ENCODE measurements at places on chromosomes 4 and X.

GRCh38 chrX:137033774-137034507 lies at the start of gene GPR101:
Gene GPR101, minus strand, starts transcription at chrX:137033995. Its CDS starts 2,321 bp downstream, at chrX:137031674.
- no peak for DNase-seq

DNA sequence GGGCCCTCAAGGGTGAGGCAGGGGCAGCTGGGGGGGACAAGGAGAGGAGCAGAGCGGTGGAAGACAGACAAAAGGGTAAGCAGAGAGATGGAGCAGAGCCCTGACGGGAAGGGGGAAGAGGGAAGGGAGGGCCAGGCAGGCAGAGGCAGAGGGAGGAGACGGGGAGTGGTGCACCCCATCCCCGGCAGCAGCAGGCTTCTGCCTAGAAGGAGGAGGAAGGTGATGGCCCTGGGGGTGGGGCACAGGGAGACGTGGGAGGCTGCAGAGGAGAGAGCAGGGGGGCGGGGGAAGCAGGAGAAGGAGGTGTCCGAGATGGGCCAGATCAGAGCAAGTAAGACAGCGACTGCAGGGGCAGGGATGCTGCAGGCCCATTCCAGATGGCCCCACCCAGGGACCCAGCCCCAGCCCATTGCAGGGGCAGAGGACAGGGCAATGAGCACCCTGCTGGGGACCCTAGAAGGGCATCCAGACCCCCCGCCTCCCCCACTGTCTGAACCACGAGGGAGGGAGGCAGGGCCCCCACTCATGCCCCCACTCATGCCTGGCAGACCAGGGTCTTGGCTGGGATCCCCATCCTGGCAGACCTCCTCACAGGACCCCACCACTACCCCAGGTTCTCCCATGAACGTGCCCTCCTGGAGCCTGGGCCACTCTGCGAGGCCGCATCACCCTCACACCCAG lies 2.7 kb downstream of the L1CAM start:
- DNase-seq, result no peak

GRCh38 chr4:117429506-117429905 lies 344.1 kb upstream of the TRAM1L1 start:
- DNase-seq, result no peak

DNA sequence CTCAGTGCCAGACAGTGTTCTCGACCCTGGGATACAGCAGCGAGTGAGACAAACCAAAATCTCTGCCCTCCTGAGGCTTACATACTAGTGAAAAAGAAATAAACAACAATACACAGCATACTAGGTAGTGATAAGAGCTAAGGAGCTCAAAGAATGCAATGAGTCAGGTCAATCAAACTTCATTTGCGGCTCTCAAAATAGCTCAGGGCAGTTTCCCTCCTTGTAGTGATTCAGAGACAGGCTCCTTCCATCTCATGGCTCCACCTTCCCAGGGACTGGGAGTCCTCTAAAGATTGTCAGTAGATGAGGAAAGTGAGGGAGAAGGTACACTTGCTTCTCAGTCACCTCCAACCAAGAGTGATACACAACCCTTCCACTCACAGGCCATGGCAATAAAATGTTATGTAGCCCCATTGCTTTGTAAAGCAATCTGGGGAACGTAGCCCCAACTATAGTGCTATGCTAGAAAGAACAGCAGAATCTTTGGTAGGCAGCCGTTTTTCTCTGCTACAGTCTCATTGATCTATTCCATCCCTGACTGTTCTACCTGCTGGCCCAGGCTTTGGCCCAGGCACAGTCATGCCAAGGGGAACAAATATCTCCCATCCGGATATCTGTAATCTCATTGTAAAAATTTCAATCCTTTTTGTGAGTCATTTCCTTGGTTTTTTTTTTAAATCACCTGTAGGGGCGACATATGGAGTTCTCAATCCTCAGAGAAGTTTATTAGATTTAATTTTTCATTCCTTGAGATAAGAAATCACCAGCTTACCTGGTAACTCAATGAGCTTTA lies 183.1 kb upstream of the S100G start:
- DNase-seq, result peak; percentile 38

- DNase-seq, result no peak
These were observed 15.6 kb downstream of the DGKQ start for GRCh38 chr4:957581-958313.

DNA sequence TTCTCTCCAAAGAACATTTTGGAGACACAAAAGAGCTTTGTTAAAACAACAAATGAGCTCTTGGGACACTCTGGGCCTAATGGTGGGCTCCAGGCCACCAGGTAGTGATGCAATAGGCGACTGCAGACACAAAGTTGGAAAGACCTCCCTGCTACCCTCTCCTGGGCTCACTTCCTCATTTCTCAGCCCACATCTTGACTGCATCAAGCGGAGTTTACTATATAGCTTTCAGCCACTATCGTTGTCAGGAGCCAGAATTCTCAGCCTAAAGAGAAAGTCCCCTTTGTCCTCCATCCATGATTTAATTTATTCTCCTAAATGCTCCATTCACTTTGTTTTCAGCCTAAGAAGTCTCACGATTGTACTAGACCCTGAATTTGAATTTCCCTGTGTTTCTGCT lies 114.9 kb downstream of the EFHC2 start:
- DNase-seq, result no peak

DNA sequence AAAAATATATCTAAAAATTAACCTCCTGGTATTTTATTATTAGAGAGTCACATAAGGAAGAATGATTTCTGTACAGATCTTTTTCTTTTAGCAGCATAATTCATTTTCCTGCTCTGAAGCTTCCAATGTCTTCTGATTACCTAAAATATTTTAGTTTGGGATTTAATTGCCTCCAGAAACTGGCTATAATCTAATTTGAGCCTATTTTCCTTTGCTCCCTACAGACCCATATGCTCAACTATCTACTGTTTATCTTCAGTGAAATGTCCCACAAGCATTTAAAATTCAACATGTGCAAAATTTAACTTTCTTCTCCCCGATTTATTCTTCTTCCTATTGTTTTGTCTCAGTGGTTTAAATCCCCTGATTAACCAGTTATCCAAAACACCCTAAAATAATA lies 29.1 kb downstream of the NPY2R start:
- DNase-seq, result no peak

GRCh38 chr4:108783665-108784463 lies 21.0 kb upstream of the ETNPPL start:
- DNase-seq, result peak; percentile 17

DNA sequence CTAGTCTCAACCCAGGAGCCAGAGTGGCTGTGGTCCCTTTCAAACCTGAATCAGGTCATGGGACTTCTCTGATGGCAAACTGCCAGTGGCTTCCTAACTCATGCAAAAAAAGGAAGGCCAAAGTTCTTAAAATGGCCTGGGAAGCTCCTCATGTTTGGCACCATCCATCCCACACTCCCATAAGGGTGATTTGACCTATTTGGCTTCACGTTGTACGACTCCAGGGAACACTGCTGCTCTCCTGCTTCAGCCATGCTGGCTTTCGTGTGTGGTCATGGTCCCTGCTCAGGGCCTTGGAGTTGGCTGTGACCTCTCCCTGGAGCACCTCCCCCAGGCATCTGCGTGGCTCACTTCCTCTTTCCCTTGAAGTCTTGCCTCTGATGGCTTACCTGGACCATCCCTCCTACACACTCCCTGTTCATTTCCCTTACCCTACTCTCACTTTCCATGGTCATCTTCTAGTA lies 12.8 kb upstream of the TMSB4X start:
- no peak for DNase-seq

DNA sequence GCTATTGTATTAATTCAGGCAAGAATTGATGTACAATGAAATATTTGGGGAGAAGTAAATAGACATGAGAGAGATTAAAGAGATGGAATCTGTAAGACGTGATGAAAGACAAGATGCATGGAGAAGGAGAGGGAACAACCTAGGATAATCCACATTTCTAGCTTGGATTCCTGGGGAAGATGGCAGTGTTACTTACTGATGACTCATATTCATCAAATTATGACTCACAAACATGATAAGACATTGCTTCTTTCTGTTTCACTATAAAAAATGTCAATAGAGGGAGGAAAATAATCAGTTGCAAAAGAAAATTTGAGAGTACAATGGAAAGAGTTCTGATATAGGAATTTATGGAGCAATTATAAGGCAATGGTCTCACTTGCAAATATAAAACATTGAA lies 104.1 kb upstream of the BMP3 start:
- DNase-seq, result peak; percentile 10

- no peak for DNase-seq
These were observed 119.2 kb downstream of the DDX53 start for GRCh38 chrX:23118890-23119527.

- DNase-seq, result no peak
These were observed 9.0 kb upstream of the MEPE start for GRCh38 chr4:87823724-87824123.

- DNase-seq, result no peak
These were observed 242.4 kb downstream of the BMPR1B start for GRCh38 chr4:95000076-95000648.

- DNase-seq, result peak; percentile 54
These were observed 11.6 kb downstream of the VEGFC start for GRCh38 chr4:176780995-176781738.

DNA sequence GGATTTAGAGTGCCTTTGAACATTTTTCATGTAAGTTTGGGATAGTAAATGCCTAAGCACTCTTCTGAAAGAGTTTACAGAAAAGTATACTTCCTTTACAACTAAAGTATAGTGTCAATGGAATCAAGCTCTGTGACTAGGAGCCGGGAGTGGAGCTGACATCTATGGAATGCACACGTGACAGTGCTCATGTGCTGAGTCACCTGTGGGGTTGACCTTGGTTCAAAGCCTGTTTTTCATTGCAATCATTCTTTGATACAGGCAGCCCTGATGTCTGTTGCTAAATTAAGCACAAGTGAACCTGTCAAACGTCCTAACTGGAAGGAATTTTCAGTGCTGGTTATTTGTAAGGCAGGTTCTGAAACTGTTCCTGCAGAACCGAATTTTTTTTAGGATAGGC lies 82.5 kb downstream of the GPAT3 start:
- DNase-seq, result peak; percentile 84

- DNase-seq, result peak; percentile 44
These were observed 52.8 kb upstream of the PPP3CA start for GRCh38 chr4:101400096-101400495.

GRCh38 chr4:1862055-1862911 lies 6.3 kb upstream of the LETM1 start:
- DNase-seq, result no peak

- no peak for DNase-seq
These were observed 680.8 kb upstream of the FAM241A start for GRCh38 chr4:111464251-111465045.

DNA sequence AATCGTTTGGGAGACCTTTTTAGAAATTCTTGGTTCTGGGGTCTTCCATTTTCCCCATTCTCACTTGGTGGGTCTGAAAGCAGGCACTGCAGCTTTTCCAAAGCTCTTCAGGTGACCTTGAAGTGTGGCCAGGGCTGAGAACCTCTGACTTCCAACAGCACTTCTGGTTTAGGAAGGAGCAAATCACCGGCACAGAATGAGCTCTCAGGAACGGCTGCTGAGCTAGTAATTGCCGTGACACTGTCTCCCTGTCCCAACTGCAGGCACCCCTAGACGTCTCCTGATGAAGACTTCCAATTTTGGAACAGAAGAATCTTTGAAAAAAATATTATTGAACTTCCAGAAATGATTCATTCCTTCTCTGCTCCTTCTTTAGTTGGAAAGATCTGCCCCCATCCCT lies 31.3 kb downstream of the CD38 start:
- no peak for DNase-seq

DNA sequence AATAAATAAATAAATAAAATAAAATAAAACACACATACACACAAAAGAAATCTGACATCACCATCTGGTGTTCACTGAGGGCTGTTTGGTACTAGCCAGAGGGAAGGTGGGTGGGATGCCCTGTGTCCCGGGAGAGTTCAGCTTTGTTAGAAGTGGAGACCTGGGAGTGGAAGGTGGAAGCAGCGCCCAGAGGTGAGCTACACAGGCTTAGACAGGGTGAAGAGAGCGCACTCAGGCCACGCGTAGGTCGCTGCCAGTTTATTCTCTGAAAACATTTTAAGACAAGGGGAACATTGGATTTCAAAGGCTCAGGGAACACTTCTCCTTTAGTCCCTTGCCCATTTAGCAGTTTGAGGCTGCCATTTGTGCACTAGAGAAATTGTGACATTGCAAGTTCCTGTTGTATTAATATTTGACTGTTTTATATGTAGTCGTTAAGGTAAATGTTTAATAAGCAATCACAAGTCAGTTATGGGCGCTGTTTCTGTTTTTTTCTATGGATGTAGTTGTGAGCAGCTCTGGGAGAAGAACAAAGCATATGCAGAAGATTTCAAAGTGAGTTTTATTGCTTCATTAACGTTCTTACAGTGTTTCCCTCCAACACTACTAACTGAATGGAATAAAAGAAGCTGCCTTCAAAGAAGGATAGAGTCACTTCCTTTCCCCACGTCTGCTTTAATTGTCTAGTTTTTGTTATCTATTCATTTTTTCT lies 405.5 kb upstream of the NR3C2 start:
- no peak for DNase-seq

DNA sequence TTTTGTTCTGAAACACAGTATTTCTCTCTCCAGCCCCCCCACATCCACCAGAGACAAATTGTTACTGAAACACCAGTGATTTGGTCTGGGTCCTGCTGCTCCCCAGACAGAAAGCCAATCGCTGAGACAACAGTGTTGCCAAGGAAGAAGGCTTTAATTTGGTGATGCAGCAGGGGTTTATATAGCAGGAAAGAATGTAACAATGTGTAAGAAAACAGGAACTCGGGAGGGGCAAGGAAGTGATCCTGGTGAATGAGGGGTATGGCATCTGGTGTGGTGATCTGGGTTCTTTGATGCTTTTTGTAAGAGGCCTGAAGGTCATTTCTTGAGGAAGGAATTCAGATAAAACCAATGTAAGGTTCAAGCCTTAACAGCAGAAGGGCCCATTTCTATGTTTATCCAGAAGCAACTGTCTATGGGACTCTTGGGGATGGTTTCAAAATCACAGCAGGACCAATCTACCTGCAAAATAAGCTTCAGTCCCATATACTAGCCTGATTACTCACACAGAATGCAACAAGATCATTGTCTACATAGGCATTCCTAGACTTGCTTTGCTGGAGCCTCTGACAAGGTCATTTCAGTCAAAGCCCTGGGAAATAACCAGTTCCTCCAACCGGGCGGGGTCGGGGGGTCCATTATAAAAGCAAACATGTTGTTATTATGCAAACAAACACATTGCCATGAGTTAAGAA lies 445.2 kb upstream of the ZFP42 start:
- DNase-seq, result peak; percentile 40

GRCh38 chrX:1072637-1073377 lies 139.6 kb downstream of the CRLF2 start:
- no peak for DNase-seq

DNA sequence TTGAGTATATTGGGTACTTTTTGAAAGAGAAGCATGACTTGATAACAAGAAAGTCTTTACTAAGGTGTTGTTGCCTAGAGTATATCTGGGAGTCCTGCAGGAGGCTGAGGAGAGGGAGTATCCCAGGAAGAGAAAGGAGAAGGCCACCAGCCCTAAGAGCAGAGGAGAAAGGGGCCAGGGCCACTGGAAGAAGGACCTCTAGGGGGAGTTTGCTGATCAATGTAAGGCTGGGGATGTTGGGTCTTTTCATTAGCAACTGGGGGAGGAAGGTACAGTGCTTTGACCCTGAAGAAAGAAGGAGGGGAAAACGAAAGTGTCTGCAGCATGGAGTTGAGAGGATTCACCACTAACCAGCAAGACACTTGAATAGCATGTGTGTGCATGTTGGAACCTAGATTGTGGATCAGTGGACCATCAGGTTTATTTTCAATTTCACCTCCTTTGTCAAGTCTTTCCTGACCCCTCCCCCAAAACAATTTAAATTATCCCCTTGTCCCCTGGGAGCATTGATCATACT lies 4.5 kb downstream of the SMIM9 start:
- DNase-seq, result no peak

GRCh38 chr4:115119804-115120352 lies 6.5 kb upstream of the NDST4 start:
- DNase-seq, result no peak
